NB4 (cell line): ENCODE measurements at places on chromosomes 12 and 14.

GRCh38 chr12:67911275-67911600 lies 78.0 kb upstream of the IFNG-AS1 start:
- no peak for DNase-seq

GRCh38 chr14:22557846-22558220 lies 31.2 kb downstream of the DAD1 start:
- peak; percentile 37 for DNase-seq

GRCh38 chr12:108799401-108800243 lies 57.8 kb downstream of the SSH1 start:
- DNase-seq: no peak

DNA sequence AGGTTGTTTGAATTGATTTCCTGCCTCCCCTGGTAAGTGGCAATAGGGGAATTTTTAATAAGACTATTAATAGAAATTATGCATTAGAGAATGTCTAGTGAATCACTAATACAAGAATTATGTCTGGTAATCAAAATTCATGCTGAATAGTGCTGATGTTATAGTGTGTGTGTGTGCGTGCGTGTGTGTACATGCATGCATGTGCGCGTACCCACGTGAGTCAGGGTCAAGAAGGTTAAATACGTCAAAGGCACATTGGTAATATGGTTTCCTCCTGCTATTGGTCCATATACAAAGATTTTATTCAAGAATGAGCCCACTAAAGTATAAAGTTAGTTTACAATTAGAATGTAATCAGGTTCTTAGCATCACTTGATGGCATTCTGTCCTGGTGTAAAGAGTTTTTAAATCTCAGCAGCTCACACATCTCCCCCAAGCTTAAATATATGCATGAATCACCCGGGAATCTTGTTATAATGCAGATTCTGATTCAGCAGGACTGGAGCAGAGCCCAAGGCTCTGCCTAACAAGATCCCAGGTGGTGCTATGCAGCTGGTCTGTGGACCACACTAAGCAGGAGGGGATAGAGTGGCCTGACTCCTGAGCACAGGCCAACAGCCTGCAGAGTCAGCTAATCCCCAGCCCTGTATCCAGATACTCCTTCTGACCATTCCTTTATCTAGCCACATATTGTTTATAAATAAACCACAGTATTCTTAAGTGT lies 43.9 kb downstream of the TTC9 start:
- DNase-seq: no peak

- no peak for DNase-seq
Observed at GRCh38 chr12:10094646-10095395, 4.0 kb downstream of the CLEC1A start.

DNA sequence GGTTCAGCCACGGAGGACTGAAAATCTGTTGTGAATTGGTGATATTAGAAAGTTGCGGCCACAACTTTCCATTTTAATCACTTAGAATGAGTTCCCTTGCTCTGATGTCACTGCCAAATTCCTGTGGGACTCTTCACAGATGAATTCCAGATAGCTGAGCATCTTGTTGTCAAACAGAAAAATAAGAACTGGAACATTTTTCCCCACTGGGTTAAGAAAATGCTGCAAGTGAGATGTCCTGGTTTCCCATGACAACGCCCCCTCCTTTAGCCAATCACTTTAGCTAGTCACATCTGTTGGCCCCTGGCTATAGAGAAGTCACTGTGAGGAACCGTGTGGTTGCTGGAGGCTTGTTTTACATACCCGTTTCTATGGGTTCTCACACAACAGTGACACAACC lies 135.9 kb downstream of the KTN1 start:
- DNase-seq: no peak

DNA sequence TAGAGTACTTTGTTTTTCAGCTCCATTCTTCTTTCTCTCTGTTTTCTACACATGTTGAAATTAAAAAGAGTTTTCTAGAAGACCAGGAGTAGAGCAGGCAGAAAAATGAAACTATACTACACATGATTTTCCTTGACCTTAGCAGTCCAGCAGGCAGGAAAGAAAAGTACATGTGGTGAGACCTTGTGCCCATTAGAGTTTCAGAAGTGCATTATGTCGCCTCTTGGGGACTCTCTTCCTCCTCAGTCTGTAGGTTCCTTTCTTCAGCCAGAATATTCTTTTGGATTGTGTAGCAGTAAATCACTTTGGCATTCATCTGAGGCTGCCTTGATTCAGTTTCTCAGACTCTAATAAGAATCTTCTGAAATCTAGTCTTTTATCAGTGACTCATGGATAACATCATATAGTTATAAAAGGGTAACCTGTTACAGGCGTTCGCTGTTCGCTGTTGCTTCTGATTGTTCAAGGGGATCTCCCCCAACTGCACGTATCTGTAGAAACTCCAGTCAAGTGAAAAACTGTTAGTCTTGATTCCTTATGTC lies 161.8 kb downstream of the ANO4 start:
- DNase-seq: no peak

GRCh38 chr12:41521872-41522379 lies 333.8 kb downstream of the PDZRN4 start:
- no peak for DNase-seq

DNA sequence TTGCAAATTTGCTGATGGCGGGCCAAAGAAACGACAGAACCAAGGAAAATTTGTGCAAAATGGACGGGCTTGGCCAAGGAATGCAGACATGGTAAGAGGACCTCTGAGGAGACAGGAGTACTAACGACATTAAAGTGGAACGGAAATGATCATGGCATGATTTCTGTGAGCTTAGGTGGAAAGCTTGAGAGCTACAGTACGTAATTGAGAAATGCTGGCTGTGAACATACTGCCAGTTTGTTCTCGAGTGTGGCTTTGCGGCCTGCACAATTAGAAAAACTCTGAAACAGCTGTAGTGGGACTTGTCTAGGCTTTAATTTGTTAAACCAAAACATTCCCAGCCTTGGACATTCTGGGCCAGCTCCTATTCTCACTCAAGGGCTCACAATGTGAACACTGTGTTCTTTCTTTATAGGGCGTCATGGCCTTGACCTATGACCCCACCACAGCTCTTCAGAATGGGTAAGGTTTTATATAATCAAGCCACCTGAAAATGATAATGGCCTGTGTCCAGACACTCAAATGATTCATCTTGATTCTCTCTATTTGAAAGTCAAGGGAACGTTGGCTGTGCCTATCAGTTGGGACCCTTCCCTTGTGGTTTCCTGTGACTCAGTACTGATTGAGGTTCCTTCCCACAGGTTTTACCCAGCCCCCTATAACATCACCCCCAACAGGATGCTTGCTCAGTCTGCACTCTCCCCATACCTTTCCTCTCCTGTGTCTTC lies 48.5 kb downstream of the BAZ2A start:
- DNase-seq: peak; percentile 96

GRCh38 chr12:18951218-18951617 lies 178.3 kb upstream of the PLEKHA5 start:
- DNase-seq: no peak

DNA sequence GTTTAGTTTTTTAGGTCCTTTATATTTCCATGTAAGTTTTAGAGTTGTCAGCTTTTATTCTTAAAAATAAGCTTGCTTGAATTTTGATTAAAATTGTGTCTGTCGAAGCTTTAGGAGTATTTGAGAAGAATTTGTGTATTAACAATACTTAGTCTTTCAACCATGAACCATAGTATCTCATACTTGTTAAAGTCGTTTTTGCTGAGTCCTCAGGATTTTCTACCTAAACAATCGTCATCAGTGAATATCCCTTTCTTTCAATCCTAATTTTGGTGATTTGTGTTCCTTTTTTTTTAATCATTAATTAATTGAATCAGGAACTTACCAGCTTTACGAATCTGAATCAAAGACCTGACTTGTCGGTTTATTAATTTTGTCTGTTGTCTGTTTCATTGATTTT lies 18.2 kb downstream of the CAND1 start:
- DNase-seq: no peak

GRCh38 chr12:87008785-87009384 lies 752.7 kb upstream of the MGAT4C start:
- DNase-seq: no peak

GRCh38 chr12:49279706-49280159 lies 14.9 kb downstream of the TUBA1C start:
- peak; percentile 54 for DNase-seq

DNA sequence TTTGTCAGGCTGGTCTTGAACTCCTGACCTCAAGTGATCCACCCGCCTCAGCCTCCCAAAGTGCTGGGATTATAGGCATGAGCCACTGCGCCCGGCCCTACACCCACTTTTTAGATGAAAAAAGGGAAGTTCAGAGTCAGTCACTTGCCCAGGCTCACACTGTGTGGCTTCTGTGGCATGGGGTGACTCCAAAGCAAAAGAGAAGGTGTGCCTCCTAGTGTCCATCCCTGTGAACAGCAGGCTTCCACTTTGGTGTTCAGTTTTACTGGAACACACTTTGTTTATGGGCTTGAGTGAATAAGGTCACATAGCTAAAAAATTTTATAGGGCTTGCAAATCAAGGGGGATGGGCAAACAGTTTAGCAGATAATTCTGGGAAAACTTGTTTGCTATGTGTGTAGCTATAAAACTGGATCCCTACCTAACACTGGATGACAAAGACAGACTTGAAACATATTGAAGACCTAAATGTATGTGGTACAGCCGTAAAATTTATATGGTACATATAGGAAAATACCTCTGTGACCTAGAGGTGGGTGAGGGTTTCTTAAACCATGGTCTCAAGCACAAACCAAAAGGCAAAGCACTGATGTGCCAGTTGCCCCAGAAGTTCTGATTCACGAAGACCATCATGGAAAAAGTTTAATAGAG lies 54.9 kb downstream of the EID3 start:
- DNase-seq: peak; percentile 92

- no peak for DNase-seq
Observed at GRCh38 chr14:32694795-32695449, 243.8 kb upstream of the NPAS3 start.

- DNase-seq: no peak
Observed at GRCh38 chr12:39503439-39503838, 60.5 kb upstream of the KIF21A start.

- peak; percentile 43 for DNase-seq
Observed at GRCh38 chr12:111203446-111203845, 165.4 kb downstream of the PHETA1 start.

DNA sequence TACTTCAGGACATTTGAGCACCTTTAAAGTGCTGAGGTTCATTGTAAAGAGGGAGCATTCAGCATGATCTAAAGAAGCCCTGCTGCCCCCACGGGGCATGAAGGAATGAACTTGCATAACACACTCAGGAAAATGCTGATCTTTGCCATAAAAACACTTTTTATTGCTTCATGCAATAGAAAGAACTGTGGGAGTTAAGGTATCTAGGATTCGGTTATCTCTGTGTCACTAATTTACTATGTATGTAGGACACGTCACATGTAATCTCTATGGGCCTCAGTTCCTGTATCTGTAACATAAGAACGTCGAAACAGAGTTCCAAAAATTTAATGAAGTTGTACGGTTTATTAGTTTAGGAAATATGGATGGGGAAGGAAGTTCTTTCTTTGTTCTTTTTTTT lies 33.0 kb downstream of the BTBD7 start:
- DNase-seq: peak; percentile 59

DNA sequence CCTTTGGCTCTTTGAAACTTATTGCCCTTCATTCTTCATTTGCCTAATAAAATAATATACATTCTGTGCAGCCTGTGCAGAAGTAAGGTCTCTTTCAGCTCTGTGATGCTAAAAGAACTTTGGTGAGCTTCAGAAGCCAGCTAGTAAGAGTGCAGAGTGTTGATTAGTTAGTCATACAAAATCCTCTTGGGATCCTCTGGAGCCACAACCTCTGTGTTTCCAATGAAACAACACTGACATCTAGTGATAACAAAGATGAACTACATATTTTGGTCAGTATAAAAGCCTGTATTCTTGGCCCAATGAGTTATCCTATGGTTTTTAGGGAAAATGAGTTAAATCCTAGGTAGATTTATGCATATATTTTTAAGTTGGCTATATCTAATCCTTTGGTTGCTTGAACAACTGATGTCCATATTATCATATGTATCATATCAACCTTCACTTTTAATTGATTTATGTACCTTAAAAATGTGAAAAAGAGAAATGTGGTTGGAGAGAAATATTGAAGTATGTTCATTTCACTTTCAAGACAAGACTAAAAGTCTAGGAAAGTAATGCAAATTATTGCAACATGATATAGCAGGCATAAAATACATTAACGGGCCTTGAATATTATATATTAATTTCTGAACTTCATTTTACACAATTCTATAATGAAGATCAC lies 158.4 kb downstream of the KLHL28 start:
- peak; percentile 70 for DNase-seq

DNA sequence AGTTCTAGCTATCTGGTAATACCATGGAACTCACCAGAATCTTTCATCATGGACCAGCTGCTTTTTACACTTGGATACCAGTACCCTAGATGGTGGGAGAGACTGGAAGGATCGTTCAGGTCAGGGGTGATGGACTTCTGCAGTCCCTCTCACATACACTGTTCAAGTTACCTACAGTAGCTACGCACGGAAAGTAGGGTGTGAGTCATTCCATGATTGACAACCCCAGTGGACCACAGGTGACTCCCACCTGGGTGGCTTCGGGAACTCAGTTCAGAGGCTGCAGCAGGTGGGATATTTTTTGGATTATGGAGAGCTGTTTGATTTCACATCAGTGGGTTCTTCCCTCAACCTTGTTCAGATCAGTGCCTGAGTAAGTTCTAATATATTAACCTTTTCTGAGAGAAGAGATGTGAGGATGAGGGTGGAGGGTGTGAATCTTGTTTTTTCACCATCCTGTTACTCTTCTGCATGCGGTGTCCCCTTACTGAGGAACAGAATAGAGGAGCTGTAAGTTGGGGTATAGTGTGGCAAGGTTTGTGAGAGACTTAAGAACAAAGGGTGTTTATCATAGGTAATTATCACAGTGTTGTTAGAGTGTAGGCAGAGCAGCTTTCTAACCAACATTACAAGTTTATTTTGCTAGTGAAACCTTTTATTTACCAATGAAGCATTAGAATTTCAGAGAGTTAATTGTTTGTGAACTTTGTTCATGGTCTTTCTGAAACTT lies 39.6 kb downstream of the PRKCH start:
- no peak for DNase-seq

GRCh38 chr12:52976574-52977071 lies 27.7 kb downstream of the KRT18 start:
- no peak for DNase-seq

DNA sequence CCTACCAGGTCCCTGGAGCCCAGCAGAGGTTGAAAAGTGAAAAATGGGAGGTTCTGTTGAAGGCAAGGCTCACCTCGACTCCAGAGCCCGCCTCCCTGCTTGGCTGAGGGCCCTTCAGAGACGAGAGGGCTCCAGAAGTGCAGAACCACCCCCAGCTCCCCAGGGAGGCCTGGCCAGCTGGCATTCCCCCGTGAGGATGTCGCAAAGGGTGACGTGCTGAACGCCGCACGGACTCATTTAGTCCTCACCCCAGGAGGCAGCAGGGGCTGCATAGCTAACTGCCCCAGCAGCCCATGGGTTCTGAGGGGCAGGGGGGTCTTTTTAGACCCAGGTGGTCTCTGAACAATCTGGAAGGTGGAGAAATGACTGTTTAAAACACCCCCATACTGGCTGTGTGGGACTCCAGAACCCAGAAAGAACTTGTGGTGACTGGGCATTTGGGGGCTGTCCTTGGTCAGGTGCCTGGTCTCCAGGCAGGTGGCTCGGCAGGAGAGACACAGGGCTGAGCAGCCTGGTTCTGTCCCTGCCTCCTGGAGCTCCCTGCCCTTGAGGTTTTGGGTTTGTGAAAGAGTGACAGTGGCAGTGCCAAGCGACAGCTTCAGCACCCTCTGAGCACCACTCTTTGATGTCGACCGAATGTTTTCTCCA lies 32.0 kb downstream of the ANAPC7 start:
- DNase-seq: peak; percentile 92
